ENCODE measurements at places on chromosomes 1 and 21.

- DNase-seq: no peak
Observed at GRCh38 chr1:85078903-85079302, 30.6 kb upstream of the MCOLN3 start.

GRCh38 chr1:23500466-23500865 is 16.5 kb upstream of the ASAP3 start:
- no peak for DNase-seq

GRCh38 chr21:20276954-20277353 is 721.3 kb upstream of the NCAM2 start:
- DNase-seq: no peak

DNA sequence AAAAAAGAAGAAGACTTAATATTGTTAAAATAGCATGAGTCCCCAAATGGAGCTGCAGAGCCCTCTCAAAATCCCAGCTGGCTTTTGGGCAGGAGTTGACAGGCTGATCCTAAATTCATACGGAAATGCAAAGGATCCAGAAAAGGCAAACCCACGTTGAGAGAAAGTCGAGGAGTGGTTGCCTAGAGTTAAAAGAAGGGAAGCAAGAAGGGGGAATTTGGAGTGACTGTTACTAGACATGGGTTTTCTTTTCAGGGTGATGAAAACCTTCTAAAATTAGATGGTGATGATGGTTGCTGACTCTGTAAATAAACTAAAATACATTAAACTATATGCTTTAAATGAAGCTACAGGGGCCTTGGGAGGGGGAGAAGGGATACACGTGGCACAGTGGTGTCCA is 1.6 kb downstream of the DNMT3L start:
- no peak for DNase-seq
